ENCODE measurements at places on chromosomes 3 and 15.

DNA sequence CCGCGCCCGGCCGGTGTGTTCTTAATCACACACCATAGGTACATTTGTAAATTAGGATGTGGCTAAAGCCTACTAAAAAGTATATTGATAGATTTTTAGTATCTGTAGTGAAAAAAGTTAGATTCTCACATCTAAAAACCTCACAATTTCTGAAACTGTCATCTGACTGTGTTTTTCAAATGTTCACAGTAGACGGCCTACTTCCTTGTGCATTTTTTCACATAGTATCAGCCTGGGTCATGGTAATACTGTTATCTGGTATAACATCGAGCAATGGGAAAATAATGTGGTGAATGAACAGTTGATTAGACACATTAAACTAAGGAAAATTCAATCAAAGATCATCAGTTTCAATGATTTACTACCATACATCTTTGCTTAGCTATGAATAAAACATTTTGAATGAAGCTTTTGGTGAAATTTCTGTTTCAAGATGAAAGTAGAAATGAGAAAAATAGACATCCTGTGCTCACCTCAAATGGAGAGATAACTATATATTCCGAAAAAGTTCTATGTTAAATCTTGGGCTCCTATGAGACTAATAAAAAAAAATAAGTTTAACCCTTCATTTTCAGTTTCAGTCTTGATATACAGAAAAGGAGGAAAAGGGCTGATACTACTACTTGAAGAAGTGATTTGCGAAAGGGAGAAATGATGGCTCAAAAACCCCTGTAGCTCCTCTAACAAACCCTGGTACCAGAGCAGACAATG lies 262.7 kb downstream of the ZBTB20 start:
- no peak for DNase-seq

DNA sequence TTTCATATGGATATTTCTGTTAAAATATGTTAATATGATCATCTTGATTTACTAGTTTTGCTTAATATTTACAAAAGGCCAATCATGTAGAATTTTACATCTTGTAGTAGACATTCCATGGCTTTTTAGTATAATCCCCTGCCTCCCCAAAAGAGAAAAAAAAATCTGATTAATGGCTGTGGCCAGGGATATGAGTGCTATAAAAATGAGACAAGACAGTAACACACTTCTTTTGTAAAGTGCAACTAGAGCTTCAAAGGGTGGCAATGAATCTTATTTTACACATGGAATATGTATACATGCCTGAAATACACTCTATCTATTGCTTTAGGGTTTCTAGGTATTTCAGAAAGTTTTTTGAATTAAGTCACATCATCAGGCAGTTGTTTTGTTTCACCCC lies 112.2 kb upstream of the NANOGP8 start:
- no peak for DNase-seq

GRCh38 chr15:65165875-65166274 lies 19.3 kb downstream of the CLPX start:
- DNase-seq = no peak

GRCh38 chr15:57324944-57325679 lies 51.2 kb upstream of the CGNL1 start:
- no peak for DNase-seq

DNA sequence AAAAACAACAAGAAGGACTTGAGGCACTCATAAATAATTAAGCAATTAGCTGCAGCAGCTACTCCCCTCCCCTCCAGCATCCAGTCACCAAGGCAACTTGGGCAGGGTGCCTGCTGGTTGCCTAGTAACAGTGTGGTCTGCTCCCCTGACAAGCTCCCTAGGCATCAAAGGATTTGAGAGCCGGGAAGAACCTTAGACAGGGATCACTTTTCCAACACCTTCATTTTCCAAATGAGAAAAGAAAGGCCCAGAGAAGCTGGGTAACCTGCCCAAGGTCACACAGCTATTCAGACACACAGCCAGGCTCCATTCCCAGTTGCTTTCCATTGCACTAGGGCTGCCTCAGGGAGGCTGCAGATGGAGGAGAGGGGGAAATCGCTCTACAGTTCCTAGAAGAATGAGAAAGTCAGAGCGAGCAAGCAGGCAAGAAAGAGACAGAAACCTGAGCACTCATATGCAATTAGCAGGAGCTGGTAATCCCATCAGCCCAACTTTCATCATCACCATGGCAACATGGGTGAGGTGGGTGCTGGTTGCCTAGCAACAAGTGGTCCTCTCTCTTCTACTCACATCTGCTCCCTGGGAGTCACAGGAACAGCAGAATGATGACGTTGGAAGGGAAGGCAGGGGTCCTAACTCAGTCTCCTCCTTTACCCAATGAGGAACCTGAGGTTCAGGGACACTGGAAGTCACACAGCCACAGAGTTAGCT lies 3.6 kb upstream of the EIF4E3 start:
- no peak for DNase-seq

DNA sequence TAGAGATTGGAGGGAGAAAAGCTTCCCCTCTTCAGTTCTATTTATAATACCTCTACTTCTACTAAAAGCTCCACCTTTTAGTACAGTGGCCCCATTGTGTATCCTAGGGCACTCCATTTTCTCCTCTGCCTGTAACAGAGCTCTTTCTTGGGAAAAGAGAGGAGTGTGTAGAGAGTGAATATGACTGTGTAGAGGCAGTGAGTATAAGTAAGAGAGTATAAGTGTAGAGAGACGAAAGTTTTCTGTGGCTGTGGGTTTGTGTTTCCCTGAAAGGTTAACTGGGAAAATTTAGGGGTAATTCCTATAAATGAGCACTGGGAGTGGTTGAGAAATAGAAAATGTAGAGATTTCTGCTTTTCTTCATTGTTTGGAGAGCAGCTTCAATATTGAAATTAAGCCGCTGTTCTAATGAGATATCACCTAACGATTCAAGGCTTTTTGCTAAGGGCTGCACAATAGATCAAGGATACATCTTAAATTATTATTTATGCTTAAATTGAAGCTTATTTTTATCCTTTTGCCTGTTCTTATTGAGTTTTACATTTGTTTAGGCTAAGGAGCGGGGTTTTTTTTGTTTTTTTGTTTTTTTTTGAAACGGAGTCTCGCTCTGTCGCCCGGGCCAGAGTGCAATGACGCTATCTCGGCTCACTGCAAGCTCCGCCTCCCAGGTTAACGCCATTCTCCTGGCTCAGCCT lies 6.9 kb downstream of the IQGAP1 start:
- DNase-seq = no peak

DNA sequence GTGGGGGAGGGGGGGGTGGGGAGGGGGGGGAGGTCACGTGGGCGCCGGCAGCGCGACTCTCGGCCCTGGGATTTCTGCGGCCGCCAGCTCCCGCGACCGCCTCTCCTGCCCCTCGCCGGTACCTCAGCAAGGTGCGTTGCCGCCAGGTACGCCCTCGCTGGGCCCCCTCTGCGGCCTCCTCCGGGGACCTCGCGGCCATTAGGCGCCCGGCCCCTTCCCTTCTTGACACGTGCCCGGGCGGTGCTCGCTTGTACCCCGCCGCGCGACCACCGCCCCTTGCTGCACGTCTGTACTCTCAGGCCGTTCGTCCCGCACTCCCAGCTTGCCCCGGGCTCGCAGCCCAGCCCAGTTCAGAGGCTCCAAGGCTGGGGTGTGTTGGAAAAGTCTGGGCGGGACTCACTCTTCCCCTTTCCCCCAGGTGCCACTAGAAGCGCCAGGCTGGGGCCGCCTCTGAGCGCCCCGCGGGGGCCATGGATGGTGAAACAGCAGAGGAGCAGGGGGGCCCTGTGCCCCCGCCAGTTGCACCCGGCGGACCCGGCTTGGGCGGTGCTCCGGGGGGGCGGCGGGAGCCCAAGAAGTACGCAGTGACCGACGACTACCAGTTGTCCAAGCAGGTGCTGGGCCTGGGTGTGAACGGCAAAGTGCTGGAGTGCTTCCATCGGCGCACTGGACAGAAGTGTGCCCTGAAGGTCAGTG lies at the start of gene MAPKAPK3:
TSS of gene MAPKAPK3 (plus strand) at position 56 of the 696 bp plus-strand sequence. CDS start at position 471, 415 bp downstream.
- no peak for DNase-seq

GRCh38 chr3:122469659-122470058 lies 45.1 kb downstream of the KPNA1 start:
- DNase-seq = no peak
